A549 treated with Hydrocortisone at 1 μM for 4 hours (cell line): ENCODE measurements at places on chromosomes 11 and 22. TPM values are rescaled to one million over a fixed set of nuclear protein-coding genes. Genes with fewer than 3 reads are reported as not detected.

Gene SYTL2
- total RNA-seq = 6.0 to 15.1 TPM (median 7.1 TPM) in 5 replicates

Gene VPREB1
- total RNA-seq = not detected in 5 replicates

Gene LGALS12
- not detected in 5 replicates for total RNA-seq

Gene SEZ6L
- total RNA-seq = not detected in 5 replicates

Gene OPCML
- not detected in 5 replicates for total RNA-seq

Gene GGT1
- total RNA-seq = 94.2 to 106 TPM (median 96.3 TPM) in 5 replicates

Gene KIAA1671
- 9.4 to 14.2 TPM (median 11.0 TPM) in 5 replicates for total RNA-seq

Gene CFAP300
- total RNA-seq = 5.7 to 7.6 TPM (median 6.4 TPM) in 5 replicates

Gene MIAT
- total RNA-seq = 0.15 to 0.25 TPM (median 0.23 TPM) in 5 replicates

Gene NRGN
- 6.0 to 13.6 TPM (median 10.2 TPM) in 5 replicates for total RNA-seq

Gene OR51B2
- total RNA-seq = not detected in 5 replicates

Gene DNAJB13
- 0.47 to 0.87 TPM (median 0.68 TPM) in 5 replicates for total RNA-seq

Gene MB
- total RNA-seq = 6.3 to 9.2 TPM (median 7.5 TPM) in 5 replicates

Gene C22orf31
- total RNA-seq = not detected in 5 replicates

Gene BCO2
- 0.96 to 1.2 TPM (median 1.1 TPM) in 5 replicates for total RNA-seq

Gene TUB
- 5.0 to 7.4 TPM (median 6.1 TPM) in 5 replicates for total RNA-seq

Gene CRYBA4
- total RNA-seq = not detected in 5 replicates

Gene OR8D1
- not detected in 5 replicates for total RNA-seq

Gene OR2AG2
- 0.07 to 0.20 TPM in 2 of 5 replicates, not detected in the others for total RNA-seq

Gene SLC43A3
- 0.33 to 0.85 TPM (median 0.53 TPM) in 5 replicates for total RNA-seq

Gene FOXRED1
- total RNA-seq = 22.1 to 24.3 TPM (median 22.7 TPM) in 5 replicates
